ENCODE measurements at places on chromosomes 4 and X.

- DNase-seq: no peak
Measured at GRCh38 chr4:111954550-111954949, 190.7 kb upstream of the FAM241A start.

GRCh38 chr4:157992038-157992705, 180.7 kb downstream of the GASK1B start:
- DNase-seq: peak; percentile 21

GRCh38 chr4:109195646-109196045, 106.8 kb downstream of the COL25A1 start:
- DNase-seq: no peak

DNA sequence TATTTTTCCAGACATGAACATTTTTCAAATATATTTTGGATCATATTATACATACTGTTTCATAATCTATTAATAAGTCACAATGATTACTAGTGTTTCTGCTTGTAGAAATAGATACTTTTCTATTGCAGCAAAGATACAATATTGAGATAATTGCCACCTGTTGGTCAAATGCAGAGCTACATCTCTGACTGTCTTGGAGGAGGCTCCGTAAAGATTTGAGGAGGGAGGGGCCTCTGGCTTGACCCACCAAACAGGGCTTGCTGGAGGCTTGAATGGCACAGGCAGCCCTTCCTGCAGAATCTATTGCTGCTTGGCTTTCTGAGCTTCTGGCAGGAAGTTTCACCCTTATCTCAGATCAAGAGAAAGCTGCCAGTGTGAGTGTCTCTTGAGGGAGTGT, 99.3 kb upstream of the ARMCX2 start:
- DNase-seq: no peak

- DNase-seq: no peak
Measured at GRCh38 chr4:107579099-107579498, 140.9 kb downstream of the PAPSS1 start.

Data from GM10248 (cell line).